ENCODE measurements at places on chromosomes 1 and 21.

GRCh38 chr1:156706657-156707416, 1.5 kb upstream of the CRABP2 start:
- DNase-seq, result no peak

DNA sequence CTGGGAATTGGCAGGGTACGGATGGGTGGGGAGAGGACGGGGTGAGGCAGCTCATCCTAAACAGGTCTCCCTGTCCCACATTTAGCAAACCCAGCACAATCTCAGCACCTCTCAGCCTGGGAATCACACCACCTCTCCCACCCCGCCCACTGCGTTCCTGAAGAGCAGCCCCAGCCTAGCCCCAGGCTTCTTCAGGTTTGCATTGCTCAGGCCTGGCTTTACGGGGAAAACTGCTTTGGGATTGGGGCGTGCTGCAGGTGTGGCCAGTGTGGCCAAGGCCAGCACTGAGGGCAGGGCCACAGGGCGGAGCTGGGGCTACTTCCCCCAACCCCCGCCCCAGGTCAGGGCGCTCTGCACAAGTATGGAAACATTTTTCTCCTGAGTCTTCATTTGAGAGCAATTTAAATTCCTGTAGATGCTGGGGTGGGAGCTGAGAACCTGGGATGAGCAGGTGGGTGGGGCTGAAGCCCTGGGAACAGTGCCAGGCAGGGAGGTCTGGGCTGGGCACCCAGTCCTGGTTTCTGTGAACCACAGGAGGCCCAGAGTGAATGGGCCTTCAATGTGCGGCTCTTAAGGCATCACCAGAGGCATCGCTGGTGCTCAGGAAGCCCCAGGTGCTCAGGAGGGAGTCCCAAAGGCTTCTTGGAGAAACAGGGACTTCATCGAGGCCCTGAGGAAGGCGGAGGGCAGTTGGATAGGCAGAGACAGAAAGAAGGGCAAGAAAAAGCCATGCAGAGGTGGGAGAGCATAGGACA, 24.1 kb downstream of the TNNT2 start:
- no peak for DNase-seq

DNA sequence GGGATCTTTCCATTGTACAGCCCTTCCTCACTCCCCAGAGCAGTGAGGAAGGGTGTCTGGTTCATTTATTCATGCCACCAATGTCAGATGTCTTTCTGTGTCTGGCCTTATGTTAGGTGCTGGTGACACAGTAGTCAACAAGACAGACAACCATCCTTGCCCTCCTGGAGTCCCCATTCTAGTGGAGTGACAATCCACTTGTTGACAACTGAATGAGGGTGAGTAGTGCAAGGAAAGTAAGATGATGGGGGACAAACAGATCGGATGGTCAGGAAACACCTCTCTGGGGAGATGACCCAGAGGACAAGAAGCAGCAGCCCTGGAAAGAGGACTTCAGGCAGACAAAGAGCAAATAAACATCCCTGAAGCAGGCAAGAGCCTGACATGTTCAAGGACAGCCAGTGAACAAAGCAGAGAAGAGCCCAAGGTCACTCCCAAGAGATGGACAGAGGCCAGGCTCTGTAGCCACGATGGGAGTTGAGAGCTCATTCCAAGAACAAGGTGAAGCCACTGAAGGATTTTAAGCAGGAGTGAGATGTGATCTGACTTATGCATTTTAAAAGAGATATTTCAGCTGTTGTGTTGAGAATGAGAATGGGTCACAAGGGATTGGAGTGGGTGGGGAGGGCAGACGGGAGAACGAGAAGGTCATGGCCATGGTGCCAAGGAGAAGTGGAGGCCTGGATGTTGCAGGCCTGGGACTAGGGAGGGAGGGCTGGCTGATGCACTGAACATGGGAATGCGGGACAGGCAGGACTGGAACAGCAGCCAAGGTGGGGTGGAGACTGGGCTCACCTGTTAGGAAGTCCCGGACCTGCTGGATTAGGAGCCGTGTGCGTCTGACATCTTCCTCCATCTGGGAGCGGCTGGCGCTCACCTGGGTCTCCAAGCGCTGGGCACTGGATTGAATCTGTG, 30.2 kb downstream of the LAMB3 start:
- DNase-seq, result no peak

GRCh38 chr1:113654883-113655282, 104.4 kb downstream of the PHTF1 start:
- DNase-seq, result no peak

- no peak for DNase-seq
These were observed 404 bp downstream of the NR0B2 start for GRCh38 chr1:26913389-26913753.
